ENCODE measurements at places on chromosomes 5 and 9.

GRCh38 chr5:116379306-116379705, 195.3 kb downstream of the SEMA6A start:
- DNase-seq: no peak

DNA sequence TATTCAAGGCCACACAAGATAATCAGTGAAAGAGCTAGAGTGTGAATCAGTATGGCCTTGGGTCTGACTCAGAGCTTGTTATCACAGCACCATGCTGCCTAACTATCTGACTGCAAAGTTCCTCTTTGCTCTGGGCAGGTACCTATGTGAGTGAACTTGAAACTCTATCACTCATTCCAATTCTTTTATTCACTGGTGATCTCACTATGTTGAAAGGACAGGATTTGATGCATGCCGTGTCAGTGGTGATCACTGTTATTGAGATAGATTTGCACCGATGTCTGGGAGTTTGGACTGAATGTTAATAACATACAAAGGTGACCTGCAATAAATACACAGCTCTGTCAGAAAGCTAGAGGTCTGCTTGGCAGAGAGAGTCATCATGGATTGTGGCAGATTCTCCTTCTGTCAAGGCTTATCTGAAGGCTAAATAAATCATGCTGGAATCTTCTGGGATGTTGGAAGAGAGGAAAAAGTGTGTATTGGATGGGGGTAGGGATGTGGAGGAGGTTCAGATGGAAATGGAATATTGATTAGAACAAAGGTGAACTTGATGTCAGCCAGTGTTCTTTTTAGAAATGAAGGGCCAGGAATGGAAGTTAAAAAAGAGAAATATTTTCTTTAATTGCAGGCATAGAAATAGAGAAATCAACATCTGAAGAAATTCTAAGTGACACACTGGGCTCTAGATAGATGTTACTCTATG, 91.8 kb upstream of the TNC start:
- no peak for DNase-seq

GRCh38 chr5:151357097-151357496, 9.7 kb upstream of the SLC36A2 start:
- no peak for DNase-seq

GRCh38 chr5:34616651-34617050, 39.5 kb upstream of the RAI14 start:
- DNase-seq: no peak

GRCh38 chr5:151961557-151961956, 36.9 kb upstream of the GLRA1 start:
- DNase-seq: no peak

- no peak for DNase-seq
These were observed 1609.7 kb upstream of the CDH9 start for GRCh38 chr5:28648108-28648507.

- no peak for DNase-seq
These were observed 489.3 kb upstream of the RORB start for GRCh38 chr9:74007833-74008232.

GRCh38 chr5:124655251-124655917, 91.1 kb downstream of the ZNF608 start:
- DNase-seq: no peak
